ENCODE measurements at places on chromosomes 2 and 18.

- DNase-seq = no peak
These were observed 55.9 kb upstream of the HPCAL1 start for GRCh38 chr2:10246831-10247230.

DNA sequence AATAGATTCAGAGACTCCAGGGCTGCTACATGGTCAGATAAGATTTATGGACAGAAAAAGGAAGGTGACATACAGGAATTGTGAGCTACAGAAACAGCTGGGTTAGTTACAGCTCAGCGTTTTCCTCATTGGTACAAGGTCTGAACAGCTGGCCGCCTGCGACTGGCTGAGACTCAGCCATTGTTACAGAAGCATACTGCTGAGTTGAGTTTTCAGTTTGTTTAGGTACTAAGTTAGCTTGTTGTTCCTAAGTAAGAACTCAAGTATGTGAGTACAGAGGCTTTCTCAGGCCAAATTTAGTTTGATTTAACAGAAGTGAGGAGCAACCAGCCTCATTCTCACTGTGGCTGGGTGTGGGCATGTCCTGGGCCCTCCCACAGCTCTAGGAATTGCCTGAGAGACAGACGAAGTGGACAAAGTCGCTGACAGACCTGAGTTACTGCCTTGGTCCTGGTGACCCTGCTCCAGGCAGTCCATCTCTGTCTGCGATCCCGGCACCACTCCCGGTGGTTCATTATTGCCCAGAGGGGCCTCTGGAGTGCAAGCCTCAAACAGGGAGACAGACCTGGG, 27.8 kb upstream of the RHOB start:
- no peak for DNase-seq

- no peak for DNase-seq
These were observed 810.4 kb downstream of the METTL4 start for GRCh38 chr18:1760901-1761300.

DNA sequence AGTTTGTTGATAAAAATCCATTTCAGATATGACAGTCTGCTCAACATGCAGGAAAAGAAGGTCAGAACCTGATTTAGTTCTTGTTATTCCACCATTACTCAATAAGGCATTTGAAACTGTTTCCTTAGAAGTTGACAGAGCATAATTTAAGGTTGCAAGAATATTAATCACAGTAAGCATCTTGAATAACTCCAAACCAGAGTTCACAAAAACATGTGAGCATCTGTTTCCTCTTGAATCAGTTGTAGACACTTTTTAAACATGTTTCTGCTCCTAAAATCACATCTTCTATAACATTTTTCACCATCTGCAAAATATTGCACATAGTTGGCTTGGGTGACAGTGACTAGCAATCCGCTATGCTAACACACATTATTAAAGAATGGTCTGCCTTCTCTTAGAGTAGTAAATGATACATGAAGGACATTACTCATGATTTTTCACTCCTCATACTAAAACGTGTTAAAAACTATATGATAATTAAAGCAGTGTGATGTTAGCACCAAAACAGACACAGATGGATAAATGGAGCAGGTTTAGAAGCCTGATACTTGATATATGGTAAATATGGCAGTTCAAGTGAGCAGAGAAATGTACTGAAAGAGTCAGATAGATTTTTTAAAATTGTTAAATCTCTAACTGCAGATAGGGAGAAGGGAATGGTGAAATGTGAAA, 30.3 kb downstream of the AKAIN1 start:
- no peak for DNase-seq

GRCh38 chr2:176128172-176128981, 1.1 kb upstream of the HOXD8 start:
- DNase-seq = no peak

GRCh38 chr18:34911661-34912384, 129.4 kb upstream of the MAPRE2 start:
- no peak for DNase-seq

- DNase-seq = no peak
These were observed 409.8 kb downstream of the ZNF521 start for GRCh38 chr18:24942144-24942543.

- DNase-seq = no peak
These were observed 8.4 kb upstream of the INO80C start for GRCh38 chr18:35506024-35506712.

GRCh38 chr18:32381761-32382160, 88.9 kb downstream of the GAREM1 start:
- DNase-seq = no peak

Measured in NCI-H1436 (cell line).